ENCODE measurements at places on chromosomes 11 and 22.

- no peak for DNase-seq
These were observed 18.9 kb downstream of the IFT27 start for GRCh38 chr22:36756746-36757655.

DNA sequence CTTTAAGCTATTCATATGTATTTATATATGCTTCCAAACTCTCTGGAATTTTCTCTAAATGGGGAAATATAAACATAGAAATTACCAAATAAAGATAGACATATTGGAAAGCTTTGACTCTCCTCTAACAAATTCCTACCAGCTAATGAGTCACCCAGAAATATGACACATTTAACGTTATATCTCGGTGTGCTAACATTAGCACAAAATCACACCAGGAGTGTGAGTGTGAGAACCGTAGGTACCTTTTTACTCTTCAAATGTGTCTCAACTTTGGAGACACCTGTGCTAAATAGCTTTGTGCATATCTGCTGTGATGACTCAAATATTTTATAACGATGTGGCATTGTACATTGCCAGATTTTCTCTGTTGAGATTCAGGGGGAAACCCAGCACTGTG lies 714.4 kb downstream of the METTL15 start:
- no peak for DNase-seq

GRCh38 chr22:23245045-23245798 lies 64.9 kb downstream of the BCR start:
- DNase-seq: peak; percentile 73

GRCh38 chr11:77074626-77075221 lies 8.0 kb downstream of the CAPN5 start:
- DNase-seq: no peak

DNA sequence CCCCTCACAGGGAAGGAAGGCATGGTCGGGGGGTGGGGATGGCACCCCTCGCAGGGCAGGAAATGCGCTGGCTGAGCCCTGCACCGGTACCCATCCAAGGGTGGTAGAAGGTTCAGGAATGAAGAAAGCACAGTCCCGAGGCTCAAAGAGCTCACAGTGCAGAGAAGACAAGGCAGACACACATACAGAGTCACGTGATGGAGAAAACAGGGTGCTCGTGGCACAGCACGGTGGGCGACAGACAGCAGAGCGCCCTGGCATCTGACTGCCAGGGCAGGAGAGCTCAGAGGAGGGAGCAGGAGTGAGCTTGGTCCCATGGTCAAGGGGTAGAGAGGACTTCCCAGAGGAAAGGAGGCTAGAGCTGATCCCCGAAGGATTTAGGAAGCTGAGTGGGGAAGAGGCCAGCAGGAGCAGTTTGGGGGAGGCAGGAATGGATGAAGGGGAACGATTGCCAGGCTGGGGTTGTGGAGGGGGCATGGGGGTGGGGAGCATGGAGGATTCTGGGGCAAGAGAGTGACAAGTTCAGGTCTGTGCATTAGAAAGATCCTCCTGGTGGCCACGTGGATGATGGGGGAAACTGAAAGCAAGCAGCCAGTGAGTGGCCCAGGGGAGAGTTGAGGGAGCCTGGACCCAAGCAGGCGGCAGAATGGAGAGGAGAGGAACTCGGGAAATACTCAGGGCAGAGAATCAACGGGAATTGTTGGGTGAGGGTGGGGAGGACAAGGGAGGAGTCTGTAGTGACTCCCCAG lies 43.9 kb downstream of the PDE2A start:
- DNase-seq: no peak

DNA sequence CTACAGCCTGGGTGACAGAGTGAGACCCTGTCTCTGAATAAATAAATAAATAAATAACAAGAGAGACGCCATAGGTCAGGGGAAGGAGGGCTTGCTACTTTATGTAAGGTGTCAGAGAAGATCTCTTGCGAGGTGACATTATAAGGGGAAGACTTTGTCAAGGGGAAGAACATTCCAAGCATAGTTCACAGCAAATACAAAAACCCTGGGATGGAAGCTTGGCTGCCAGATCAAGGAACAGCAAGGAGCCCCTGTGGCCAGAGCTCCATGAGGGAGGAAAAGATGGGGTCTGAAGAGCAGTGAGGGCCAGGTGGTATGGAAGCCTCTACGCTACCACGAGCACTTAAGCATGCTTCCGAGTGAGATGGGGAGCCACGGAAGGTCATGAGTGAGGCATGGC lies 62.3 kb downstream of the AHNAK start:
- DNase-seq: no peak

DNA sequence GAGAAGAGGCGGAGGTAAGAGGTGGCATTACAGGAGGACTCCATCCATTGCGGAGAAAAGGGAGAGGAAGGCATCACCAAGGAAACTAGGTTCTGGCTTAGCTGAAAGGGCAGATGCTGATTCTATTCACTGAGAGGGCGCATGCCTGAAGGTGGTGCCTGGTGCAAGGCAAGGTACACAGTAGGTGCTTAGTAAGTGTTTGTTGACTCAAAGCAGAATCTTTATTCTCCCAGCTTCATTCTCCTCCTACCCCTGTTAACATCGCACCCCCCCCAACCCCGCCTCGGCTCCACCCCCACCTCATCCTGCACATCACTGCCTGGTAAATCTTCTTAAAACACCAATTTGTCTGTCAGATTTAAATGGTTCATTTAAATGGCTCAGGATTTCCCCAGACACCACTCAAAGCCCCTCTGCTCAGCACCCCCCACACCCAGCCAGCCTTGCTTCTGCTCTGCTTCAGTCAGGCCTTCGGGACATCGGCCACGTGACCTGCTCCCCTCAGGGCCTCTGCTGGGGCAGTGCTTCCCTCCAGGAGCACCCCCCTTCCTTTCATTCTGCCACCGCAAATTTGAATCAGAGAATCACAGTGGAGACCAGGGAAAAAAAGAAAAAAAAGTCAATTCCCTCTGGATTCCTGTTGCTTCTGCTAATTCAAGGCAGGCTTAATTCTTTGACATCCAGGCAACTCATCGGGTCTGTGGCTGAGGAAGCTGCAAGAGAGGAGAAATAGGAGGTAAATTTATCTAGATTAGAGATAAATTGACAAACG lies 17.8 kb upstream of the RCN1 start:
- no peak for DNase-seq

GRCh38 chr22:50157709-50158375 lies 12.7 kb upstream of the PANX2 start:
- no peak for DNase-seq

DNA sequence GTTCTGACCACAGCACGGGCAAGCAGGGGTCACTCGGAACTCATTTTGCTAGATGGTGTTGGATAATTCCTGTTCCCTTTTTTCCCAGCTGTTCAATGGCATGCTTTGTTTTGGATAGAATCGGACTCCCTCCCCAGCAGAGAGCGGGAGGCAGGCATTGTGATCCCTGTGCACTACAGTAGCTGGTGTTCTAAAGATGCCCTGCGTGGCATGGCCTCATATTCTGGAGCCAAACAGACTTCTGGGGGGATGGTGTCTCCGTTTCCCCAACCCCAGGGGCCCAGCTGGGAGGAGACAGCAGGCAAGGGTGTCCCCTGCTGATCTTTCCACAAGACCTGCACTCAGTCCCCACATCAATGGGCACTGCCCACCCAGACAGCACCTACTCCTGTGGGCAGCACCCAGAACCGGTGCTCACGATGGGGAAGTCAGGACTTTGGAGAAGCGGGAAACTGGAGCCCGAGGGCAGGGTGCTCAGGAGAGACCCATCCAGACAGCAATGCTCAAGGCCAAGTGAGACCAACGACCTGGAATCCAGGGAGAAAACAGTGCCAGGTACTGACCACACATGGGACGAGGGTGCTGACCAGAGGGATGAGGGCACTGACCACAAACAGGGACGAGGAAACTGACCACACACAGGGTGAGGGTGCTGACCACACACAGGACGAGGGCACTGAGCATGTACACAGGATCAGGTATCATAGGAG lies 934.9 kb downstream of the BRD1 start:
- DNase-seq: no peak

GRCh38 chr22:46968848-46969247 lies 206.4 kb downstream of the TBC1D22A start:
- no peak for DNase-seq

- DNase-seq: peak; percentile 92
These were observed 33.4 kb upstream of the GLYATL1 start for GRCh38 chr11:58905721-58906547.

DNA sequence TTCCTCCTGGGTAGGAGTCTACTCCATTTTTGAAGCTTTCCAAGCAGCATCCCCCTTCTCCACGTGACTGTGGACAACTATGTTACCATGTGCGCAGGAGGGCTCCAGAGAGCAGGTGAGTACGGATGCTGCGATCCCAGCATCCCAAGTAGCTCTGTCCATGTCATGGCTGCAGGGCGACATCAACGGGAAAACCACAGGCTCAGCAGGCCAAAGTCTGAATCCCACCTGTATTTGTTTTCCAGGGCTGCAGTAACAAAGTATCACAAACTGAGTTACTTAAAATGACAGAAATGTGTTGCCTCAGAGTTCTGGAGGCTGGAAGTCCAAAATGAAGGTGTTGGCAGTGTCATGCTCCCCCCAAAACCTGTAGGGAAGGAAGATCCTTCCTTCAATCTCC lies 40.3 kb downstream of the MCHR1 start:
- no peak for DNase-seq

DNA sequence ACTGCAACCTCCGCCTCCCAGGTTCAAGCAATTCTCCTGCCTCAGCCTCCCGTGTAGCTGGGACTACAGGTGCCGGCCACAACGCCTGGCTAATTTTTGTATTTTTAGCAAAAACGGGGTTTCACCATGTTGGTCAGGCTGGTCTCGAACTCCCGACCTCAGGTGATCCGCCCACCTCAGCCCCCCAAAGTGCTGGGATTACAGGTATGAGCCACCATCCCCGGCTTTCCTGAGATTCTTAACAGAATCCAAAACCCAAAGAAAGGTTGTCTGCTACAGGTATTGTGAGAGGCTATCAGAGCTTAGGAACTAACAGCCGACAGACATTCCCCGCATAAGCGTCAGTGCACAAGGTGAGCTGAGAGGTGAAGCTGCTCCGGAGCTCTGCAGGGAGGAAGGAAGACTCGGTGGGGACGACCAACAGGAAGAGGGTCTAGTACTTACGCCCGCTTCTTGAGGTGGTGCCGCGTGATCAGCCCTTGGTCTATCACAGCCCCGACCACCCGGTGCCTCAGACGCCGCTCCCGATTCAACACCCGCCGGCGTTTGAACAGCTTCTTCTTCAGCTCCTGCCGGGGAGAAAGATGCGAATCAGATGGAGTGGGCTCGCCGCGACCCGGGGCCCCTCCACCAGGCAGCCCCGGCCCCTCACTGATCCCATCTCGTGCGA lies 470 bp downstream of the C11orf98 start:
- no peak for DNase-seq

DNA sequence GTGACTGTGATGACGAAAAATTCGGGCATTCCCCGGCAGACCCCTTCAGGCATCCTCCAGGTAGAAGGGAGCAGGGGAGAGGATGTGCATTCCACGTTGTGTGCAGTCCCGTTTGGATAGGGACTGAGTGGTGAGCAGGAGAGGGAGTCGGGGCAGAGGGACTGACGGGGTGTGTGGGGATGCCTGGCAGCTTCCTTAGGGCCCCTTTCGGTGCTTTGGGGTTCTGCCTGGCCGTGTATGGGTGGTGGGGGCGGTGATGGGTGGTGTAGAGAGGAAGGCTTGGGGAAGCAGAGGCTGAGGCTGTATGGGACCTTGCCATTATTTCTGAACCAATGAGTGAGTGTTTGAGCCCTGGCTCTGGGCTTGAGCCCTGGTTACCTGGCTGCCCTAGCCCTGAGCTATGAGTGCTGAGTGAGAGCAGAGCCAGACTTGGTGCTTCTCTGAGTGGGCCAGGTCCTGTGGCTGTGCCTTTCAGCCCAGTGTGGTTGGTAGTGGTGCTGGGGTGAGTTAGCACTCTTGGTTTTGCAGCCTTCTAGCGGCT lies 914 bp downstream of the INPPL1 start:
- DNase-seq: no peak

DNA sequence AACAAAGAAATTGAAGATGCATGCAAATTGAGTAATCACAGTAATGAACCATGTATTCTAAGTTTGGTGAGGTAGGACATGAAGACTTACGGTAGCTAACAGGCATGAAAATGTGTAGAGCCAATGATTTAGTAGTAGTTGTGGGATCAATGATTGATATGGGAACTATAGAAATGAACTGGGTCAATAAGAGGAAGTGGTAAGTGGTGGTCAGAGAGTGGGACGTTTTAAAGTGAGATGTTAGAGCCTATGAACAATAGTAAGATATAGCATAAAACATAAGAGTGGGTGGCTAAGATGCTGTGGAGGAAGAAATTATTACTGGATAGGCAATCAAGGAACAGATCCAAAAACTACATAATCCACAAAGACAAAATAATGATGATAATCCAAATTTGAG lies 45.0 kb downstream of the DLG2 start:
- no peak for DNase-seq

DNA sequence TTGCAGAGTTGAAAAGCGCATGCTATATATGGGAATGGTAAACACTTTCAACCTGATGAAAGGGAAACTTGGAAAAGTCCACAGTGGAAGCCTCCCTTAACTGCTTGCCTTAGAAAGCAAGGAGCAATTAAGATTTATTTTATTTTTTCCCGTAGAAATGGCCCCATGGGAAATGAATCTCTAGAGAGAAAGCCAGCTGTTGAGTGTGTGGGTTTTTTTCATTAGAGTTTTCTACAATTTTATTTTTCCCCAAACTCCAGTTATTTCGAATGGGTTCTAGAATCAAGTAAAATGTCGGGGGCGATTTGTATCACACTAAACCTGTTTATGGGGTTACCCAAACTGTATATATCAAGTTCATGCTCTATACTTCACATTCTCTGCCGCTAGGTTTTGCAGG lies at the start of gene OR5M3:
Gene OR5M3, minus strand, starts transcription at position 101 of the 400 bp plus-strand sequence. CDS start 2,855 bp downstream, outside the sequence.
- DNase-seq: no peak

DNA sequence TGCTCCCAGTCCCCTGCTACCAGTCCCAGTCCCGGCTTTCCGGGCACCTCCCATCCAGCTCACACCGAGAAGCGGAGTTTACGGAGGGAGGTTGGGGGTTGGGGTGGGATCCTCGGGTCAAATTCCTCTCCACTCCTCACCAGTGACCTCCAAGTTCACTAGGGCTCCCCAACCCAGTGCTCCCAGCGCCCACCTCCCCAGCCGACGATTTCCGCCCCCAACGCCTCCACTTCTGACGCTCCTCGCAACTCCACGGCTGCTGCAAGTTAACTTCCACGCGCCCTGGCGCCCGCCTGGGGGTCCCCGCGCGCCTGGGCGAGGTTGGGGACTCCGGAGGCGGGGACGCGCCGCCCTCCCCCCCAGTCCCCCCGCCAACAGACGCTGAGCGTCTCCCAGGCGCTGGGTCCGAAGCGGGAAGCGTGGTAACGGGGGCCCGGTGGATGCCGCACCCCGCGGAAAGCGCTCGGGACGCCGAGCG lies 526 bp downstream of the TPST2 start:
- peak; percentile 15 for DNase-seq

- DNase-seq: no peak
These were observed 15.8 kb upstream of the SYN3 start for GRCh38 chr22:33073989-33074418.

Measured in astrocyte of the spinal cord (primary cell).